ENCODE measurements at places on chromosomes 3 and 15.

DNA sequence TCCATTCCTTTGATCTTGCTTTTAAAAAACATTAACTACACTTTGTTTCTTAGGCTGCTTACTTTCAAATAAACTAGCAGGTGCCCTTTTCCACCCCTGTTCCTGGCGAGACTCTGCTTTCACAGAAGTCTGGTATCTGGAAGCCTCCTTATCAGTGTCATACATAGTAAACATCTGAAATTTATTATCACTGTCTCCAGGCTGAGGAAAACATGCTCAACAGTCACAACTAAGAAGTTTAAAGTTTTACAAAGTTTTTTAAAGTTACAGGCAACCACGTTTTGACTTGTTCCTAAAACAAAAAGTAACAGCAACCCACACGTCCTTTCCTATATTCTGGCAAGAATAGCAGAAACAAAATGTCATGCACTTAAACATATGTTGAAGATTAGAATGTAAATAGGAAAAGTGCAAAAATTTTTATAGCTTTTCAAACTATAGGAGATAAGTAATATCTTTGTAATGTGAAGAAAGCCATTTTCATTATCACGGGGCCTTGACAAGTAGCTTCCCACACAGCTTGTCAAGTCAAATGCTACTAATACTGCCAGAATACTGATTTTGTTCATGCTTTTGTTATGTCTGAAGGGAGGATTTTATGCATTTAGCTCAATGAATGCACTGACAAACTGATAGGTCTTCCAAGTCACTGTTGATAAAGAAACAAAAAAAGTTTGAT lies 275.2 kb upstream of the KCNMB2 start:
- DNase-seq, result no peak

- DNase-seq, result no peak
These were observed 30.7 kb downstream of the NPTN start for GRCh38 chr15:73602446-73602843.

DNA sequence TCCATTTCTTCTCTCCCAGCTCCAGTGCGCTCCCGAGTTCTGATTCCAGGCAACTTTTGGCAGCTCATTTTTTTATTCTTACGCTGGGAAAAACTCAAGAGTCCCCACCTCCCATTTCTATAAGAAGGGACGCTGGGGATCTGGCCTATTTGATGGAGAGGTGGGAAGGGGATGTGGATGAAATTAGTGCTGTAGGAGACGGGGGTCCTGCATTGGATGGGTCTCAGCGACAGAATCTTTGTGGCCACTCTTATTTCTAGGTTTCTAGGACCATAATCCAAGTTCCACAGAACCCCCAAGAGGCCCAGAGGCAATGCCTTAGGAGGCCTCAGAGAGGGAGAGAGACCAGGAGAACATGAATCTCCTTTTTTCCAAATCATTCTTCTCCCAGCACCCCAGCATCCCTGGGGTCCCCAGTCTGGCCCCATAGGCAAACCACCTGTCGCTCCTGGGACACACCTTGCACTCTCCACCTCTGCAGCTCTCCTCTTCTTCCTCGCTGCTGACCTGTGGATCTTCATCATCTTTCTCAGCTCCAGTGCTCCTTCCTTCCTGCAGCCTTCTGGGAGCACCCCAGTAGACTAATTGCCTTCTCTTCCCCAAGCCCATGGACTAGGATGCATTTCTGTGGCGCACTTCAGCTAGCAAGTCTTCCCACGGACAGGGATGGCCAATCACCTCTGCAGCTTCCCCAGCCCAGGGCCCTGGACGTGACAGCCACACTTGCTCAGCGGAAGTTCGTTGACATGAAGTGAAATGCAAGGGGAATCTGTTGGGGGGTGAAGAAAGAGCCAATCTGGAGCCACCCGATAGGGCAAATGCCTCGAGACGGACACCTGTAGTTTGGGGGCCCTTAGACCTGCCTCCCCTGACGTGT lies 100.1 kb upstream of the ALDH1A3 start:
- no peak for DNase-seq

GRCh38 chr15:48472756-48473155 lies 141.5 kb downstream of the DUT start:
- no peak for DNase-seq
